ENCODE measurements at places on chromosomes 6 and 20. TPM values are rescaled to one million over a fixed set of nuclear protein-coding genes. Genes with fewer than 3 reads are reported as not detected.

GRCh38 chr6:35247642-35248231 lies 11.8 kb upstream of the ZNF76 start:
- DNase-seq, result no peak

- peak; percentile 85 for DNase-seq
Observed at GRCh38 chr6:163956571-163957407, 542.3 kb downstream of the QKI start.

DNA sequence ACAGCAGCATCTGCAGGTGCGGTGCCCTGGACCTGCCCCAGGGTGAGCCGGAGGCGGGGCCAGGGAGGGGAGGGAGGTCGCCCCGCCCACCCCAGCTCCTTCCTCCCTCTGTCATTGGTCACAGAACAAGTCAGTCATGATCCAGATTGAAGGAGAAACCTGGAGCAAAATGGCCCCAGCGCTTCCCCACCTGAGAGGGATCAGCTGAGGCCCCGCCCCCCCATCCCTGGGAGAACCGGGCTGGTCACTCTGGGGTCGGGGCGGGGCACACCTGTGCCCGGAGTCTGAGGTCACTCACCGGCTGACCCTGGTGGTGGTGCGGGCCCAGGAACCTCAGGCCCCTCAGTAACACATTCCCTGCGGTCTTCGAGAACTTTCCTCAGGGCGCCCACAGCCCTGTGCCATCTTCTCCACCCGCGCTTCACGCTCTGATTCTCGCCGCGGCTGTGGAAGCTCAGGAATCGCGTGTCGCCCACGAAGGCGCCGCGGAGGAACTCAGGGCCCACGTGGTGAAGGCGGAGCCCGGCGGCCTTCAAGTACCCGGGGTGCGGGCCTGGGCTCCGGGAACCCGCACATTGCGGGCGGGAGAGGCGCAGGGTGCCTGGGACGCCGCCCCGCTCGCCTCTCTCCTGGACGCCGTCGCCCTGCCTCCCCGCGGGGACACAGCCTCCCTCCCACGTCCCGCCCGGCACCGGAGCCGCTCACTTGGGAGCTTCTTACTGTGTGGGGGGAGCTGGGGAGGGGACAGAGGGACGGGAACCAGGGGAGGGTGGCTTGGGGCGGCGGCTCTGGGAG lies 36.4 kb upstream of the HLA-C start:
- peak; percentile 61 for DNase-seq

IYD gene
- total RNA-seq, result not detected

GRCh38 chr6:16725145-16725864 lies 36.0 kb downstream of the ATXN1 start:
- no peak for DNase-seq

DNA sequence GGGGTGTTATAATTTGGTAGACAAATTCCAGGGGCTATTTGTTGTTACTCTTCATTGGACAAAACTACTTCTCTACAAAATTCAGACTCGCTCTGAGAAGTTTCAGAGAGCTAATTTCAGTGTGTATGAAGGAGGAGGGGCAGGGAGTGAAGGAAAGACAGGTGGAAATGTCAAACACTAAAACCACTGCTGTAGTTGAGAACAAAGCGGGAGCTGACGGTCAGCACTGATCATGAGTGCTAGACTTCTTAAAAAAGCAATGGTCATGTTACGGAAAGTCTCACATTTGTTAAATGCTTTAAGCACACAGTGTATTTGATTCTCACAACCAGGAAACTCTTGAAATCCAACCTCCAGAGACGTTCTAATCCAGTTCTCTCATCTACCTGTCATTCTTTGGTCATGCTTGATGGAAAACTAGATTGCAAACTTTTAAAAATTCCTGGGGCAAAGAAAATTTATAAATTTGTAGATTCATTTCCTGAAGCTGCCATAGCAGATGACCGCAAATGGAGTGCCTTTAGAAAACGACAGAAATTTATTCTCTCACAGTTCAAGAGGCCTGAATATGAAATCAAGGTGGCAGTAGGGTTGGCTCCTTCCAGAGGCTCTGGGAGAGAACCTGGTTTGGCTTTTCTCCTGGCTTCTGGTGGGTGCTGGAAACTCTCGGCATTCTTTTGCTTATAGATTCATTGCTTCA lies 100.7 kb upstream of the CARMIL1 start:
- no peak for DNase-seq

- DNase-seq, result no peak
Observed at GRCh38 chr6:90654166-90654565, 67.3 kb upstream of the MAP3K7 start.

FAM209B gene
- not detected for total RNA-seq

GRCh38 chr20:6671829-6672228 lies 95.7 kb upstream of the BMP2 start:
- DNase-seq, result no peak

DNA sequence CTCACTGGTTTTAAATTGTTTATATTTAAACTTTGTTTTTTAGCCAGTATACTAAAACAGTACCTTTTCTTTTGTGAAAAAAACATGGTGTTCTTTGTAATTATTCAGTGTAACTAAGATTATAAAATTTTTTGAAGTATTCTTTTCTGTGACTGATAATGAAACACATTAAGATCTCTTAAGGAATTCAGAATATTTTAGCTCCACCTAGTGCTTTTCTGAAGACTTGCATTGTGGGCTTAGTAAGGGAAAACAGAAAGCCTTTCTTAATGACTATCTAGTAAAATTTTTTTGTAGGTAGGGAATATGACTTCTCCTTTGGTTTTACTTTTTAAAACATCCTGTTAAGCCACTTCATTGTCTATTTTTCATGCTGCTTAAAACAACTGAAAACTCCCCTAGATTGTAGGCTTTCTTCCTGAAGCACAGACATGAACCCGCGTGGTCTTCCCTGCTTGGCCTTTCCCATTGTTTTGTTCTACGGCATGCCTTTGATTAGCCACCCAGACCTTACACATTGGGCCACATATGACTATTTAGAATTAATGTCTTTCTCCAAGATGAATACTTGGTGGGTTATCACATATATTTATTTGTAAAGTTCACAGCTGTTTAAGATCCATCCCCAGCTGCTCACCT lies 72.1 kb downstream of the AFDN start:
- DNase-seq, result peak; percentile 72

DNA sequence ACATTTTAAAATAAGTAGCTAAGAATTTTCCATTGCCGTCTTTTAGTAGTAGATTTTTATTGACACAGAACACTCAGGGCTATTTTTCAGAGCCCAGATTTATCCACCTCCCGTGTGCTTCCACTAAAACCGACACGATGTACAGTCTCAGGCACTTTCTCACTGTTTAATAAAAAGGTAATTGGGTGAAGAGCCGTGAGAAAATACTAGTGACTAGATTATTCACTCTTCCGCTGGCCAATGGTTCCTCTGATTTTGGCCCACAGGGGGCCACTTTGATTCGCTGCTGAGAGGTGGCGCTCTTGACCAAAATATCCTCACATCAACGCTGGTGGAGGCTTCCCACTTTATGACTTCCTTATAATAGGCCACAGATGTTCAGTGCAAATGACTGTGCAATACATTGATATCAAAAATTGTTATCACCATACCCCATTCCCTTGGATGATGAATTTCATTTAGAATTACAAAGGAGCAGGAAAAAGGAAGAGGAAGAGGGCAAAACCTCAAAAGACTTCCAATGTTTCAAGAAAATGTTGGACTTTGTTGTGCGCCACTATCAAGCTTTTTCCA lies 12.3 kb upstream of the HDDC2 start:
- DNase-seq, result peak; percentile 82

- no peak for DNase-seq
Observed at GRCh38 chr6:122825163-122825562, 36.1 kb downstream of the SMPDL3A start.

DNA sequence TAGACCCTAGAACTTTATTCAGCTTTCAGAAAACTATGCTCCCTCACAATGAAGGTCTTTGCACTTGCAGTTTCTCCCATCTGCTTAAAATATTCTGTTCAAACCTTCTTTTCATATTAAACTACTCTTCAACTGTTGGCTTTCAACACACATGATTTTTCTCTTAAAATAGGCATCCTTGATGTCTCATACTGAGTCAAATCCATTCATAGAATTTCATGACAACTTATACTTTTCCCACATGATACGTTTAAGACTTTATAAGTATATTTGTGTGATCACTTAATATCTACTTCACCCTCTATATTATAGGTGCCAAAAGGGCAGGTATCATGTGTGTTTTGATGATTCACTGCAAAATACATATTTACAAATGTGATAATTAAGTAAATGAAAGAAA lies 412.5 kb downstream of the MMUT start:
- DNase-seq, result no peak

DST gene
- total RNA-seq, result 241 TPM

Data from Karpas-422 (cell line).